Stimulated activated naive CD4-positive, alpha-beta T cell treated with Interleukin-2 at 50 U/mL for 16 hours (primary cell): ENCODE measurements at places on chromosomes 13 and 19.

DNA sequence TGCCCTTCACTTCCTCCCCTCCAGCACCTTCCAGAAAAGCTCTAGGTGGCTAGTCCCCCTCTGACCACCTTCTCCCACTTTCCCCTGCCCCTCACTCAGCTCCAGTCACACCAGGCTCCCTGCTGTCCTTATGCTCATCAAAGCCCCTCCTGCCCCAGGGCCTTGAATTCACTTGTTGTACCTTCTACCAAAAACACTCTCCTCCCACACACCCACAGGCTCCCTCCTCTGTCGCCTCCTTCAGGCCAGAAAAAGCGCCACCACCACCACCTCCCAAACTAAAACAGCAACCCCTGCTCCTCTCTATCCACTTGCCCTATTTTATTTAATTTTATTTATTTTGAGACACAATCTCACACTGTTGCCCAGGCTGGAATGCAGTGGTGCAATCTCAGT is 4.8 kb upstream of the CEACAM16 start:
- peak; percentile 16 for DNase-seq

- DNase-seq: no peak
Observed at GRCh38 chr13:88005188-88005587, 334.0 kb downstream of the SLITRK5 start.

- DNase-seq: no peak
Observed at GRCh38 chr13:73039201-73040108, 19.4 kb upstream of the KLF5 start.

DNA sequence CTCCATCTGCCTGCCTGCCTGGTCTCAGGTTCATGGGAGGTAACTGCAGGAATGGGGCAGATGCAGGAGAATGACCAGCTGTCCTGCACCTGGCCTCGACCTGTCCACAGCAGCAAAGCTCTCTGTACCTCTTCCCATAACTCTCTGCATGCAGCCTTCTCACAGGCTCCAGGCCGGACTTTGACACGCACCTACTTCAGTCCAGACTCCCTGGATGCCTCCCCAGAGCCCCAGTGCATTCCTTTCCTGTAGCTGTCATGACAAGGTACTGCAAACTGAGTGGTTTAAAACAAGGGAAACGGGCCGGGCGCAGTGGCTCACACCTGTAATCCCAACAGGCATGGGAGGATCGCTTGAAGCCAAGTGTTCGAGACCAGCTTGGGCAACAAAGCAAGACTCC is 3.3 kb downstream of the NANOS2 start:
- DNase-seq: no peak

- DNase-seq: no peak
Observed at GRCh38 chr13:45895881-45896280, 44.3 kb upstream of the SIAH3 start.

GRCh38 chr19:3374369-3375112 is 8.2 kb downstream of the NFIC start:
- no peak for DNase-seq

- no peak for DNase-seq
Observed at GRCh38 chr19:44955505-44956439, 592 bp downstream of the CLPTM1 start.

DNA sequence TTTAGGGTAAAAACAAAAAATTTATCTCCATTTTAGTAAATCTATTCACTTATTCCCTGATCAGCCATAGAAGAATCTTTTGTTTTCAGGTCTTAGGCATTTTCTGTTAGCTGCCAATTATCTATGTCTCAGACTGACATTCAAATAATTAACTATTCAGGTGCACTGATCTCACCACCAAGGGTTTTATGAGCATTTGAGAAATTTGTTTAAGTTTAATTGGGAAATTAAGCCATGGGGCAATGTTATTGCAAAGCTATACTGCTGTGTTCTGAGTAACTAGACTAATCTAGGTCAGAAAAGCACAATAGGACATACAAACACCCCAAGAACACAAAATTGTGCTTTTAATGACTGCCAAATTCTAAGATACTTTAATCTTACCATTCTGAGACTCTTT is 210.7 kb upstream of the EDNRB start:
- DNase-seq: no peak

- DNase-seq: no peak
Observed at GRCh38 chr19:38543807-38544568, 73.8 kb downstream of the MAP4K1 start.

DNA sequence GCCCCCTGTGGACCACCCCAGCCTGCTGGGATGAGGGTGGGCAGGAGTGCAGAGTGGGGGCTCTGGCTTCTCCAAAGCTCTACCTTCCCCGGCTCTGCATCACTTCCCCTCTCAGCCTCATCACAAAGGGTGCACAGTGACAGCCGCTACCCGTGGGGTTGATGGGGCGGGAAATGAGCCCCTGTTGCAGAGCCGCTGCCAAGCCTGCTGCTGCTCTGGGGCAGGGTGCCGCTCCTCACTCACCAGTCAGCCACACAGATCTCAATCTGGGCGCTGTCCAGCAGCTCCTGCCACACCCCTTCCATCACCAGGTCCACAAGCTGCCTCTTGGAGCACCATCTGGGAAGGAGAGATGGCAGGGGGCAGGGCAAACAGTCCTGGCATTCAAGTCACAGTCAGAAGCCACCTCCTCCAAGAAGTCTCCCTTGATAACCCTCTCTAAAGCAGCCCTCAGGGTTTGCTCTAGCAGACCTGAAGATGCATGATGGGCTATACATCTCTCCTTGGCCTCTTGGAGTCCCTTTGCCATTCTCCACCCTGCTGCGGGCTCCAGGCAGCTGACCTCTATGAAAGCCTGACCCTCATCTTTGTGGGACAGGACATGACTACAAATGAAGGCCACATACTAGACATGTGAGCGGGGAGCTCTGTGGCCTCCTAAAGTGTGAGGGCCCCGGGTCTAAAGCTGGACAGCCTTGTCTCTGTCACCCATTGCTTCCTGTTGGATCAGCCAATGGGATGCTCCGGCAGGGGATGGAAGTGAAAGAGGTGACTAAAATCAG is 15.7 kb downstream of the MRPS12 start:
- no peak for DNase-seq

- DNase-seq: no peak
Observed at GRCh38 chr19:41324231-41324702, 14.3 kb downstream of the CCDC97 start.

DNA sequence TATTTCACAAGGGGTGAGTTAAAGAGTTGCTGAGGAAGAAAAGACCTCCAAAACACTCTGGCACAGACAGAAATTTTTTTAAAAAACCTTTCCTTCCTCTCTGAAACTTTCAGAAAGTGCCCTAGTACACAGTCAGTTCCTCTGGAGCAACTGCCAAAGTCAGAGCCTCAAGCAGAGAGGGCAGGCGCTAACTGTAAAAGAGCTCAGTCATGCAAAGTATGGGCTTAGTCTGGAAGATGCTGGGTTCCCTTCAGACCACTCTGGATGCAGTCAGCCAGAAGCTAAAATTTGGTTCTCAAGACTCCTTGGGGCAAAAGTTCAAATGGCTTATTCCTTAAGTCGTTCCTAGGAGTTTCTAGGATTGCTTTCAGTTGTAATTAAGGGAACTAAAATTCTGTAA is 671.6 kb downstream of the PCDH9 start:
- DNase-seq: no peak

- no peak for DNase-seq
Observed at GRCh38 chr13:35964011-35964862, 166.9 kb downstream of the DCLK1 start.

DNA sequence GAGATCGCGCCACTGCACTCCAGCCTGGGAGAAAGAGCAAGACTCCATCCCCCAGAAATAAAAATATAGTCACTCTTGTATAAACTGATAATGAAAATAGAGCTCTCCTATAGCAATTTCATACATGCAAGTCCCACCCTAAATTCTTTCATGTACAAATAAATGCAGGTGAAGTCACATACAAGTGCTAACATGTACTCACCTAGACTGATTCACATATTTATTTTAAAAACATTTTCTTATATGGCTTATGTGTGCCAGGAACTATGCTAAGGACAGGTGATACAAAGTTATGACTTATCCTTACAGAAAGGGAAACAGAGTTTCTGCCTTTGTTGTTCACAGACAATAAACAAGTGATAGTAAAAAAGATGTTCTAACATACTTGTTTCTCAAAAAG is 32.0 kb downstream of the USP12 start:
- no peak for DNase-seq

- DNase-seq: no peak
Observed at GRCh38 chr19:14318873-14319272, 62.4 kb upstream of the ADGRE5 start.

DNA sequence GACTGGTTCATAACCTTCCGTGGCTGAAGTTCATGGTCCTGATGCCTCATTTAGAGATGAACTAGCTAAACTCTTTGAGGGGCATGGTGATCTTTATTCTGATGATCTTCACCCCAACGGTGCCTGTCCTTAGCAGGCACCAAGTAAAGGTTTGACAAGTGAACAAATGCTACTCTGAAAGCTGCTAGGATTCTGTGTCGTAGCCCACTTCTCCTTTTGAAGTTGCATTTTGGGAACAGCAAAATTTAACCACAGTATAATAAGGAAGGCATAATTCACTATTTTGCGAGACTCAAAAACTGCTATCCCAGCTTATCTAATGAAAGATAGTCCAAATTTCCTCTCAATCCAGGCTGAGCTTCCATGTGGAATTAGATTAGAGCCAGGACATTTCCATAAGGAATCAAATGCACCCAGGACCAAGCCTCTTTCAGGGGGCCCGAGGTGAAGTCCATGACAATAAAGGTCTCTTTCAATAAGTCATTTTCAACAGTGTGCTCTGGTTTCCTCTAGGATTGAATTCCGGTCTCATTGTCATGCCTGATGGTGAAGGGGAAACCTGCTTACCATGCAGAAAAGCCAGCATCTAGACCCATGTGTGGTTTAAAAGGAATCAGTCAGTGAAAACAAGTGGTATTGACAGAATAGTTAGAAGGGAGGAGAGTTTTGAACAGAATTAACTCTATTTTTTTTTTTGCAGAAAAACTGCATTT is 23.1 kb downstream of the SIAH3 start:
- no peak for DNase-seq
